ENCODE measurements at places on chromosomes 2 and 18.

GRCh38 chr2:37100054-37100453 is 15.7 kb downstream of the GPATCH11 start:
- DNase-seq: no peak

GRCh38 chr18:12246849-12247808 is 7.0 kb upstream of the CIDEA start:
- no peak for DNase-seq

DNA sequence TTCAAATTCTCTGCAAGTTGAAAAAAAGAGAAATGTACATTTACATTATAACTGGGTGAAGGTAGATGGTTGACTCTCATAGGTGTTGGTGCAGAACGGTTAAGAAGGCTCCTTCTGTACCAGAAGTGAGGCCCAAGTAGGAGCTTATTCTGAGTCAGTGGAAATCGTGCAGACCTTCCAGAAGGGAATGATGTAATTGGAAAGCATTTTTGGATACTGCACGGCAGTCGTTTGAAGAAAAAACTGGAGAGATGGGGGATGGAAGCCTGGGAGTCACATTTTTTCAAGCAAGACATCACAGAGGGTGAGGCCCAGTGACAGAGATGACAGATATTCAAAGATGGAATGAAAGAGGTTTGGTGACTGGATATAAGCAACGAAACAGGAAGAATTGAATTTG is 39.4 kb downstream of the HRH4 start:
- no peak for DNase-seq

DNA sequence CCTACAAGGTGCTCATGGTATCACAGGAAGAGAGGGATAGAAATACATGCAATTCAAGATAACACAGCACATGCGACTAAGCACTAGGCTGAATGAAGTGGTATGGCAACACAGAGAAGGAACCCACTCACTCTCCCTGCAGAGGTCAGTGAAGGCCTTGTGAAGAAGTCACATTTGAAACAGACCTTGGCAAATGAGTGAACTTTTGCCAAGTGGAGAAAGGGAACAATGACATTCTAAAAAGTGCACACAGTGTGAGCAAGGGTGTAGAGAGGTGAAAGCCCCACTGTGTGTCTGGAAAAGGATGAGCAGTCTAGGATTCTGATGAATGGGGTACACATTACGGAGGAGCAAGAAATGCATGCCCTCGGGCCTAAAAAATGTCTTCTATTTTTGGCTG is 23.3 kb downstream of the KLF7 start:
- no peak for DNase-seq

DNA sequence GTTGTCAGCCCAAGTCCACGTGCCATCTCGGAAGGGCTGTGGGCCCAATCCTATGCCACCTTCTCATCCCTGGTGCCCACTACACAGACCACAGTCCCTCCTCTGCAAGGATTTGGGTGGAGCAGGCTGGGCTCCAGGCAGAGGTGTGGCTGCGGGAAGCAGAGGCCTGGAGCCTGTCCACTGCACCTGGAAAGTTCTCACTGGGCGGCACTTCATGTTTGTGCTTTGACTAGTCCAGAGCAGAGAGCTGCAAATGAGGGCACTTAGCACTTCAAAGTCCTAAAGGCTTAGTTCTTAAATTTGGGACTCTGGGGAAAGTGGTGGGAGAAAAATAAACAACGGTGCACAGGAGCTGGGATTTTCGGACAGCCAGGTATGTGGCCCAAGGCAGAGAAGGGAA is 308.9 kb upstream of the POU3F3 start:
- DNase-seq: no peak

DNA sequence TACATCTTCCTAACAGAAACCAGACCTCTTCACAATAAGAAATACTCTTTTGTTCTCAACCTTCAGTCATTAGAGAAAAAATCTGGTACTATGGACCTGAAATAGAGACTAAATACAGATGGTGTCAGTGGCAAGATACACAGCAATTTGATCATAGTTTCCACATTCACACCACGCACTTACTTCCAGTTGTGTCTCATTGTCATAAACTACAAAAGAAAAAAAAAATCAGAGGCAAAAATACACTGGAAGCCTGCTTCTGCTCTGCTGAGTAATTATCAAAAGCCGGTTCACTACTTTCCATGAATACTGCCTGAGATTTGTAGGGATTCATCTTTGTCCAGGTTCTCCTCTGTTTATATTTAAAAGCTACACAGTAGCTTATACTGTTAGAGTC is 182.6 kb downstream of the PID1 start:
- no peak for DNase-seq

DNA sequence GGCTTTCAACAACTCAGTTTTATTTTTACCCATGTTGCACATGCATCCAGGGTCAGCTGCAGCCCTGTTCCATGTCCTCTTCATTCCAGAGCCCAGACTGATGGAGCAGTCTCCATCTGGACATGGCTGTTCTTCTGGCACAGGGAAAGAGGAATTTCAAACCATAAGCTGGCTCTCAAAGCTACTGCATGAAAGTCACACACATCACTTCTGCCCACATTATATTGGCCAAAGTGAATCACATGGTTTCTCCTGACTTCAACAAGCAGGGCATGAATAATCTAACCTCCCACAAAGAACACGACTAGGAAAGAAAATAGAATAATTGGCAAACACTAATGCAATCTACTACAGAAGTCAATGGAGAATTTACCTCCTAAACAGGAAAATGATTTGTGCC is 94.2 kb downstream of the FTCDNL1 start:
- no peak for DNase-seq

- no peak for DNase-seq
Observed at GRCh38 chr2:38146275-38146906, 70.4 kb upstream of the CYP1B1 start.

- DNase-seq: no peak
Observed at GRCh38 chr2:69965756-69966445, 4.5 kb upstream of the ASPRV1 start.

GRCh38 chr18:79629249-79629558 is 50.4 kb upstream of the CTDP1 start:
- no peak for DNase-seq

- no peak for DNase-seq
Observed at GRCh38 chr2:178280244-178280852, 86.0 kb downstream of the OSBPL6 start.

- no peak for DNase-seq
Observed at GRCh38 chr2:54864727-54865126, 141.3 kb downstream of the EML6 start.

- no peak for DNase-seq
Observed at GRCh38 chr18:52342456-52342855, 2.5 kb downstream of the DCC start.

- DNase-seq: no peak
Observed at GRCh38 chr2:128404709-128405466, 86.2 kb upstream of the HS6ST1 start.

- DNase-seq: no peak
Observed at GRCh38 chr2:228839421-228839876, 431.6 kb downstream of the PID1 start.

DNA sequence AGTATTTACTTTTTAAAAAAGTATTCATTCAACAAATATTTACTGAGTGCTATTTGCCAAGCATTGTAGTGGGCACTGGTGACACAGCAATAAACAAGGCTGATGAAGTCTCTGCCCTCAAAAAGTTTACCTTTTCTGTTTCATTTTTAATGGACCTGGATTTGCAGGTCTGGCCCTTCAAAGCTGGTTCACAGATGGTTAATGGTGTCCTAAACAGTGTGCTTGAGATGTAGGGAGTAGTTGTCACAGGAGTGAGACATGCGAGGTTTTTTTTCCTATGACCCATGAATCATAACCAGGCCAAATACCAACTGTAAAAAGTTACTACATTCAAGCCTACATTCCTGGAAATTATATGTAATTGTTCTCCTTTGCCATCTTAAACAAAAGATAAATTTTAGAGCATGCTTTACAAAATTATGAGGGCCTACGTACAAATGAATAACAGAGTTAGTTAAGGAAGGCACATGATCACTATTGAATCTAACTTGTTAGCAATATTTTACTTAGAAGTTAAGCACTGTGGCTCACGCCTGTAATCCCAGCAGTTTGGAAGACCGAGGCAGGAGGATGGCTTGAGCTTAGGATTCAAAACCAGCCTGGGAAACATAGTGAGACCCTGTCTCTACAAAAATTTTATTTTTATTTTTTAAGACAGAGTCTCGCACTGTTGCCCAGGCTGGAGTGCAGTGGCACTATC is 223.9 kb downstream of the MBD5 start:
- DNase-seq: no peak

GRCh38 chr2:3427272-3427671 is 47.8 kb downstream of the TRAPPC12 start:
- DNase-seq: no peak

Measured in activated CD8-positive, alpha-beta memory T cell treated with anti-CD3 and anti-CD28 coated beads for 4 hours (primary cell).